ENCODE measurements at places on chromosomes 12 and 14.
A peak's percentile ranks its signal among the peaks of the same experiment; 100 is the strongest.

DNA sequence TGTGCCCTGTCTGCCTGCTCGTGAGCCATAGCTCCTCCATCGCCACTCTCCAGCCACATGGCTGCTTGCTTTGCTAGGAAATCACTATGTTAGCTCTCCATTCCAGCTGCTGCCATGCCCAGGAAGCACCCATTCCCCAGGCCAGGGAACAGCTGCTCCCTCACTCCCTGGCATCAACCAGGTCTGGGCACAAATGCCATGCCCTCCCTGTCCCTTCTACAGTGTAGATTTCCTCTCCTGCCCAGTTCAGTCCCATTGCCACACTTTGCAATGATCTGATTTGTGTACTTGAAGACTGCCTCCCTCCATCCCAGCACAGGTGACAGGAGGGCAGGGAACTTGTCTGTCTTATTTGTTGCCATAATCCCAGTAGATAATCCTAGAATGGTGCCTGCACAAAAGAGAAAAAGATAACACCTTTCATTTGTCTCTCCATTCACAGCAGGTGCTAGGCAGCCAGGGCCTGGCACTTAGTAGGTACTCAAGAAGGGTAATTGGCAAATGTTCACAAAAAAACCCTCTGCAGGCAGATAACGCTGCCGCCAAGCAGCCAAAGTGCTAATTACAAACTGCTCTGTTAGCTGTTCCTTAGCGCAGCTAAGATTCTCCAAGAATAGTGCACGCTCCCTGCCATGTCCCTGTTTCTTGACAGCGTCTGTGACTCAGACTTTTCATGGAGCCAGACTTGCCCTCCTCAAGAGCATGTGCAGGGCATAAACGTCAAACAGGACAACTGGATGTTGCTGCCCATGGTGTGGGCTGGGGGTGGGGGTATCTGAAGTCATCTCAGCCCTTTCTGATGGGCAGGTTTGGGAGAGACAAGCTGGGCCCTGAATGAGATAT, 69.1 kb downstream of the ARL6IP4 start:
- no peak for DNase-seq

DNA sequence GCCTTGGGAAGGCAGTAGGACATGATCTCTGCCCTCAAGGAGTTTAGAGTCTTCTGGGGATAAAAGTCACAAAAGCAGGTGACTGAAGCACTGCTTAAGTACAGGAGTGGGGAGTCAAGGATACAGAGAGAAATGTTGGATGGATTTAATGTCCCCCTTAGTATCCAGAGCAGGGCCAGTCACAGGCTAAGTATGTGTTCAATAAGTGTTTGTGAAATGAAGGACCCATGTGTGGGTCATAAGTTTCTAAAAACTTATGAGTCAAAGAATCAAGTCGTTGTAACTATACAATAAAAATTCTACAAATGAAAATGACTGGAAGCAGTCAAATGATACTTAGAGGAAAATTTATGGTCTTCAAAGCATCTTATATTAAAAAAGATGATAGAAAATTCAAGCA, 25.1 kb downstream of the KRT80 start:
- no peak for DNase-seq

DNA sequence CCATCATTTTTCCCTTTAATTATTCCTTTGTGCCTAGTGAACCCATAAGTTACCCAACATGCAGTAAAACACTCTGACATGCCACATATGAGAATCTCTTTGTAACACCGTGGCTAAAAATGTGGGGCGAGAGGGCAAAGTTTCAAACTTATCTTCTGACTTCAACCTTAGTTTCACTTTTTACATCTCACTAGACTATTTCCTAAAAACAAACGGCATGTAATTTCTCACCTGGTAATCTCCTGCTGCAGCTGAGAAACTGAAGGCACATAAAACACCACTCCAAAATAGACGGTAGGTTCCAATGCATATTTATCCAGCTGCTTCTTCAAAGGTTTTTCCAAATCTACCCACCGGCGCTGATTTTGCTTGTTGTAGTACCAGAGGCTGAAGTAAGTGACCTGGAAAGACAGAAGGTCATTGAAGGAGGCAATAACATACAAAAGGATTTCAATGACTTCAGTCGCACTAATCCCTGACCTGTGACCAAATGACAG, 37.9 kb downstream of the PTPN21 start:
- DNase-seq: no peak

DNA sequence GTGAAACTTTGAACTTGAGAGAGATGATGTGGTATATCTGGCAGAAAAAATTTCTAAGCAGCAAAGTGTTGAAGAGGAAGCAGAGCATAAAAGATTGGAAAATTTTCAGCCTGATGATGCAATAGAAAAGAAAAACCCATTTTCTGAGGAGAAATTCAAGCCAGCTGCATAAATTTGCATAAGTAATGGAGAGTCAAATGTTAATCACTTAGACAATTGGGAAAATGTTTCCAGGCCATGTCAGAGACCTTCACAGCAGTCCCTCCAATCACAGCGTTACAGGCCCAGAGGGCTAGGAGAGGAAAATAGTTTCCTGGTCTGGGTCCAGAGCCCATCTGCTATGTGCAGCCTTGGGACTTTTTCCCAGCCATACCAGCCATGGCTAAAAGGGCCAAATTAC, 469.0 kb upstream of the FOXG1 start:
- DNase-seq: no peak

- peak; percentile 1 for DNase-seq
These were observed 21.1 kb upstream of the ADAM20 start for GRCh38 chr14:70555890-70556289.

DNA sequence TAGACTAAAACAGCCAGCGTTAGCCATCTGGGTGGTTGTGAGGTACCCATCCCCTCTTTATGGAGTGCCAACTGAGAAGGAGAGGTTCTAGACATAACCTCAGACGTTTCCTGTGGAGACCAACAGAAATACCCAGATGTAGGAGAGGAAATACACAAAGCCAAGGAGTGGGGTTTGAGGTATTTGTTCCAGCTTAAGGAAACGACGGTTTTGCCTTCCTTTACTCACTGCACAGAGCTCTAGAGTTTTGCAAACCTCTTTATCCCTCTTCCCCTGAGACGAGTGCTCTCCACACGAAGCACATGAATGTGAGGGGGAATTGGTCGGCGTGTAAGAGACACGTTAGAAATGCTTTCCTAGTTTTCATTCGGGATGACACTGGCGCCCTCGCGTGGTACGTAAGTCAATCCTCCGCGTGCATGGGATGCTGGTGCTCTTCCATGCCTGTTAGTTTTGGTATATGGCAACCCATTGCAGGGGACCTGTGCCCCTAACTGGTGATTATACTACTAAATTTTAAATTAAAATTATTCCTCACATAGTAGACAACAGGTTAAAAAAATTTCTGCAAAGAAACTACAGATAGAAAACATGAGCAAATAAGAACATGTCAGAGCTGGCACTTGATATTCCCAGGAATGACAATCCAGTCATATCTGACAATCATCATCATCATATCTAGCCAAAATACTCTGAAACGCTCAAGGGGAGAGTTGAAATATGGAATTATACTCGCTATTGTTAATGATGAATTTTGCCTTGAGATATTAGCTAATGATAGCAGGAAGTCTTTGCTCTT, 121.7 kb downstream of the PPM1H start:
- peak; percentile 76 for DNase-seq

DNA sequence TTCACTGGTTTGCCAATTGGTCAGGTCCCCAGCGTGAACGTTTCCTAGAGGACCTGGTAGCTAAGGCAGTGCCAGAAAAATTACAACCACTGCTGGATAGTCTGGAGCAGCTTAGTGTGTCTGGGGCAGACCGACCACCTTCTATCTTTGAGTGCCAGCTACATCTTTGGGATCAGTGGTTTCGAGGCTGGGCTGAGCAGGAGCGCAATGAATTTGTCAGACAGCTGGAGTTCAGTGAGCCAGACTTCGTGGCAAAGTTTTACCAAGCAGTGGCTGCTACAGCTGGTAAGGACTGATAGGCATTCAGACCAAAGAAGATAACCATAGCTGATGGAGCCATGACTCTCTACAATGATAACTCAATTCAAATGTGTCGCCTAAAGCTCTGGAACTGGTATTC, 2.5 kb downstream of the C14orf119 start:
- no peak for DNase-seq

GRCh38 chr12:12776261-12776660, 9.2 kb upstream of the APOLD1 start:
- no peak for DNase-seq

- no peak for DNase-seq
These were observed 61.0 kb downstream of the HMGA2 start for GRCh38 chr12:65885312-65885711.

GRCh38 chr12:80205960-80206359, 106.6 kb downstream of the OTOGL start:
- DNase-seq: no peak

- DNase-seq: no peak
These were observed 26.6 kb downstream of the DDX51 start for GRCh38 chr12:132117558-132117875.

DNA sequence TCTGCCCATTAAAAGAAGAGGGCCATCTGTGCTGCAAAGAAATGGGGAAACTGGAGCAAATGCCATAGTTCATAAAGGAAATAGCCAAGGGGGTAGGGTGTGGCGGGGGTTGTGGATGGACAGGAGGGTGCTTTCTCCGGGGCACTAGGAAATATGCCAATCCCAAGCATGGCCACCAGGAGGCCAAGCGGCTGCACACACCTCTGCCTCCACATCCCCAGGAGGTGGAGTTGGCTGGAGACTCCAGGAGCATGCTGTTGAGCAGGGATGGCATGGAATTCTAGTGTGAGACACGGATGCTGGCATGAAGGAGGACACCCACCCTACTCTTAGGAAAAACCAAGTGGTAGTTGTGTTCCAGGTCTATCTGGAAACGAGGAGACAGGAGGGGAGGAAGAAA, 25.2 kb downstream of the NID2 start:
- DNase-seq: peak; percentile 35

DNA sequence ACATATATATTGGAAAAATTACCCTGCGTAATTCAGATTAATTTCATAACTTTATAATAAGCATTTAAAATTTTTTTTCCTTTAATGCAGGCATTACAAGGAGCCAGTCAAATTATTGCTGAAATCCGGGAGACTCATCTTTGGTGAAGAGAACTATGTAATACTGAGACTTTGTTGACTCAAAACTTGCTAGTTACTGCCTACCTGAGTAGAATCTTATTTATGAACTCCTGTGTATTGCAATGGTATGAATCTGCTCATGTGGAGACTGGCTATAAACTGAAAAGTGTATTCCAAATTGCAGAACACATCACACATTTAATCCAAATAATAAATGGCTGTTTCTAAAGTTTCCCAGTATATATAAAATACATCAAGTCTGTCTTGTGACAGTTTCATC, 12.4 kb downstream of the YARS2 start:
- no peak for DNase-seq

GRCh38 chr14:95248432-95248831, 71.3 kb downstream of the CLMN start:
- DNase-seq: peak; percentile 89

DNA sequence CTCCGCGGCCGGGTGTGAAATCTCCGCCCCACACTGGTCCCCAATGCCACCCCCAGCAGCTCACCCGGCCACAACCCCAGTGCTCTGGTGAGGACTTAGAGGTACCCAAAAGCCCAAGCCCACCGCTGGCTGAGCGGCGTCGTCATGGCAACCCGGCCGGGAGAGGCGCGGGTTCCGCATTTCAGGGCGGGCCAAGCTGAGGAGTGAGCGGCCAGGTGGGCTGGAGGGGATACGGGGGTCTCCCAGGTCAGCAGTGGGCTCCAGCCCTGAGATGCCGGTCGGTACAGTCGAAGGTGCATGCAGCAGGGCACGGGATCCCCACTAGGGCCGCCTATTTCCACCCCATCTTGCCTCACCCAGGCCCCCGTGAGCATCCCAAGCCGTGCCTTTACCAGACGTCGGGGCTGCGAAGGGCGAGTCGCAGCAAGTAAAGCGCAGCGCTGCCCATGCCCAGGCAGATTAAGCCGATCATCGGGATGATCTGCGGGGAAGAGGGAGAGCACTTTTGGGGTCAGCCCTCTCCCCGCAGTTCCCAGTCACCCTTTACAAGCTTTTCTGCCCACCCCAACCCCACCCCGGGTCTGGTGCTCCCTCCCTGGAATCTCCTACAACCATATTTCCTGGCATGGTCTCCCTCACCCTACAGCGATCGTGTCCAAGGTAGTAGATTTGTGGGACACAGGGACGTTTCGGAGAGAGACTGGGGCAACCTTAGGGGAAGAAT, 6.9 kb downstream of the SHMT2 start:
- no peak for DNase-seq

- no peak for DNase-seq
These were observed 15.4 kb upstream of the MGST1 start for GRCh38 chr12:16331998-16332397.

GRCh38 chr12:59329462-59329861, 266.4 kb upstream of the SLC16A7 start:
- no peak for DNase-seq

DNA sequence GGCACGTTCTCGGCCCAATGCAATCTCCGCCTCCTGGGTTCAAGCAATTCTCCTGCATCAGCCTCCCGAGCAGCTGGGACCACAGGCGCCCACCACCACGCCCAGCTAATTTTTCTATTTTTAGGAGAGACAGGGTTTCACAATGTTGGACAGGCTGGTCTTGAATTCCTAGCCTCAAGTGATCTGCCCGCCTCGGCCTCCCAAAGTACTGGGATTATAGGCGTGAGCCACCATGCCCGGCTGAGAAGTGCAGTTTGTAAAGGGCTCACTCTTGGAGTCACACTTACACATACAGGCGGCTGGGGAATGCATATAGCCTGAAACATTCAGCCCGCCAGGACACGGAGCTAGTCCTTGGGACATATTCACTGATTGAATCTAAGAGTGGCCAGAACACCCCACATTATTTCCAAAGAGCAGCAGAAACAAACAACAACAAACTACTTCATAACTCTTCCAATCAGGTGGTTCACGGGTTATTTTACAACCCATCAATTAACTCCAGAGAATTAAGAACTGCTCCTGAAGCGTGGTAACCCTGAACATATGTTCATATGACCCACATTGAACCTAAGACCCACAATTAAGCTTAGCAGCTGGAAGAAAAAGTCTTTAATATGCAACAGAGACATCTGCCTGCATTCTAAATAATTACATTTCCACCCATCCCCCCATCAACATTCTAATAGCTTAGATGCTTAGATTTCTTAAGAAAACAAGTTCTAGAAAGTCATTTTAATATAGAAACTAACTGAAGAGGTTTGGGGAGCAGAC, 49.2 kb downstream of the SSH1 start:
- DNase-seq: no peak

DNA sequence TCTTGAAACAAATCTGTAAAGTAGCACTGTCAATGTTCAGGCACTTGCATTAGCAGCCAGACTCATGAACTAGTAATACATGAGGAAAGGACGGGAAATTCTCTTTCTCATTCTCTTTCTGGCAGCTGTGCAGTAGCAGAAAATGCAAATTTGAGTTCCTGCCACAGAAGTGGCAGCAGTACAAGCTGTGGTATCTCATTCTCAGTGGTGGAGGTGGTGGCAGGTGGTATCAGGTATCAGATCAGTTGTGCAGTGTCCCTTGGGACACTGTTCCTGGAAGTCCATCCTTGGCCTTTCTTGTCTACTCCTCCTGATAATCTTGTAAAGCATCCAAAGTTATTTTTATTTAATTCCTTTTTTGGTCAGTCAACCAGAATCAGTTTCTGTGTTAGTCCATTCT, 103.0 kb downstream of the C12orf42 start:
- no peak for DNase-seq
